ENCODE measurements at places on chromosomes 7 and 10.
A peak's percentile ranks its signal among the peaks of the same experiment; 100 is the strongest.

DNA sequence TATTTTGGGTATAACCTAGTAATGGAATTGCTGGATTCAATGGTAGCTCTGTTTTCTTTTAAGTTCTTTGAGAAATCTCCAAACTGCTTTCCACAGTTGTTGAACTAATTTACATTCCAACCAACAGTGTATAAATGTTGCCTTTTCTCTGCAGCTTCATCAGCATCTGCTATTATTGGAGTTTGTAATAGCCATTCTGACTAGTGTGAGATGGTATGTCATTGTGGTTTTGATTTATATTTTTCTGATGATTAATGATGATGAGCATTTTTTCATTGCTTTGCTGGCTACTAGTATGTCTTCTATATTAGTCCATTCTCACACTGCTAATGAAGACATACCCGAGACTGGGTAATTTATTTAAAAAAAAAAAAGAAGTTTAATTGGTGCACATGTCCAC lies 248.6 kb upstream of the MAGI2 start:
- no peak for DNase-seq

DNA sequence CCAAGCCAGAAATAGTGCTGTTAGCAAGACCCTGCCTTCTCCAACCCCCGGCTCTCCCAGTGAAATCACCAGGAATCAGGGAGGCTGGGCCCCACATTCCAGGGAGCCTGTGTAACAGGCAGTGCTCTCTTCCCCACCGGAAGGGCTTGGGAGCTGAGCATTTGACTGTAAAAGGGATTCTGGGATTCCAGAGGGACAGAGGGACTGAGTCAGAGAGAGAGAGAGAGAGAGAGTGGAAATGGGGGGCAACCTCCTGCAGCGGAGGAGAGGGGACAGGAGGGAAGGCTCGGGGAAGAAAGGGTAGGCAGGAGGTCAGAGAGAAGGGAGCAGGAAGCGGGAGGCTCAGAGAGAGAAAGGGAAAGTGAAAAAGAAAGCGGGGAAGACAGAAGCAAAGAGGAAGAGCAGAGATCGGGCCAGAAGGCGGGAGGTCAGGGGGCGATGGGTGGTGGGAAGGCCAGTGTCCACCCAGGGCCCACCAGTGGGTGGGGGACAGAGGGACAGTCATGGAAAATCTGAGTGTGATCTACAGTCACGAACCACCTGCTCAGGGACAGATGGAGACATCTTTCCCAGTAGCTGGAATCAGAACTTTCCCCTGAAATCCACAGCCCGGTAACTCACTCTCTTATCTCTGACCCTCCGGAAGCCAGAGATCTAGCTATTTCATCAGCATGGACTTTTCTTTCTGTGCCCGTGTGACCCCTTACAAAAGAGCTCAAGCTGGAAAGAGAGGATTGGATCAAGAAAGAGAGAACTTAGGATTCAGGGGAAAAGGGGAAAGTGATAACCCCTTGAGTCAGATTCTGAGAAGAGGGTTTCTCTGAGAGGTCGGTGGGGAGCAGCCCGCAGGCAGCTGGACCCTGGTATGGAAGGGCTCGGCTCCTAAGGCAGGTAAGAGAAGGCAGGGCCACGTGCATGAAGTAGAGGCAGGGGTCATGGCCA lies 4.6 kb upstream of the SERPINE1 start:
- peak; percentile 79 for DNase-seq

DNA sequence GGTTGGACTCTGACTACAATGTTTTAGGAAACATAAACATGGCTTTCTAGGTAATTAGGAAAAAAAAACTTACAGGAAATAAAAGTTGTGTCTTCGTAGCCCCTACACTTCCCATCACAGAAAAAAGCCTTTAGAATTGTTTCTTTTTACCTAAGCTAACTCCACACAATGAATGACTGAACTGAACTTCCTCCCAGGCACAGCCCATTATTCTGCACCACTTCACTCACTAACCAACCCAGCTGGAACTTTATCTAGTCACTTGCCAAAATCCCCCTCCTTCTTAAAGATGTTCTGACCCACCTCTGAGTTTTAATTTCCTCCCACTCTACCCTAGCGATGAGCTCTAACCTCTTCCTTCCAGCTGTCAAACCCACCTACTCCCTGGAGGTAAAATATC lies 91.7 kb upstream of the MEOX2 start:
- DNase-seq = no peak

GRCh38 chr10:112424651-112425050 lies 22.1 kb downstream of the ZDHHC6 start:
- DNase-seq = no peak

- no peak for DNase-seq
Measured at GRCh38 chr7:33719059-33719581, 186.2 kb upstream of the BMPER start.
